ENCODE measurements at places on chromosomes 1 and 21.
A peak's percentile ranks its signal among the peaks of the same experiment; 100 is the strongest.

- DNase-seq = no peak
Observed at GRCh38 chr21:31442339-31442738, 98.3 kb upstream of the TIAM1 start.

- DNase-seq = peak; percentile 54
Observed at GRCh38 chr1:116375887-116376728, 3.1 kb downstream of the ATP1A1 start.

GRCh38 chr1:32761253-32761877, 55.8 kb downstream of the YARS1 start:
- DNase-seq = no peak

GRCh38 chr1:30749691-30750583, 7.6 kb downstream of the LAPTM5 start:
- no peak for DNase-seq

DNA sequence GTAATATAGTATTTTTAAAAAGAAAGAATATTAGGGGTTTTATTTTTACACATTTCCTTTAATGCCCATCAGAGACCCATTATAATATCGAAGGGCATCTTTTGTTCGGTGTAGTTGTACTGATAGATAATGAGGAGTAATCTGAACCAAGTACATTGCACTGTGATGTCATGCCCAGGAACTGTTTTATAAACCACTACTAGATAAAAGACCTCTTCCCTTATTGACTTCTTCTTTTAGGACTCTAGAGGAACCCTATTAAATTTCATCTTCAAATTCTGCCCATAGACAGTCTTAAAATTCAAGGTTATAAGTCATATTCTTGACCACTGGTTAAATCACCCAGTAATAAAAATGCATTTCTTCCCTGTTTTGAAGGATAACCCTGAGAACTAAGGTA, 206.5 kb downstream of the NRIP1 start:
- DNase-seq = no peak

- DNase-seq = no peak
Observed at GRCh38 chr1:69284508-69284907, 283.2 kb upstream of the LRRC7 start.

DNA sequence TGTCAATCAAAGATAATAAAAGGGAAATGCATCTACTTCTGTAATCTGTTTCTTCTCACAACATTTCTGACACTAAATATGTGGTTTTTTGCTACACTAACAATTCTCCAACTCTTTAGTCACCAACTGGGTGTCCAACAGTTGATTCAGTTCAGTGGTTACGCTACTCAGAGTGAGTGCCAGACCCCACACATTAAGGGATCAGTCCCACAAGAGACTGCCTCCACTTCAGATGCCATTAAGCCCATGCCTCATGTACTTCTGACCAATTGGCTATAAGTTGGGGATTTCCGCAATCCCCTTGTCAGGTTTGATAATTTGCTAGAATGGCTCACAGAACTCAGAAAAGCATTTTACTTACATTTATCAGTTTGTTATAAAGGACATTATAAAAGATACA, 28.4 kb downstream of the RNF2 start:
- no peak for DNase-seq

DNA sequence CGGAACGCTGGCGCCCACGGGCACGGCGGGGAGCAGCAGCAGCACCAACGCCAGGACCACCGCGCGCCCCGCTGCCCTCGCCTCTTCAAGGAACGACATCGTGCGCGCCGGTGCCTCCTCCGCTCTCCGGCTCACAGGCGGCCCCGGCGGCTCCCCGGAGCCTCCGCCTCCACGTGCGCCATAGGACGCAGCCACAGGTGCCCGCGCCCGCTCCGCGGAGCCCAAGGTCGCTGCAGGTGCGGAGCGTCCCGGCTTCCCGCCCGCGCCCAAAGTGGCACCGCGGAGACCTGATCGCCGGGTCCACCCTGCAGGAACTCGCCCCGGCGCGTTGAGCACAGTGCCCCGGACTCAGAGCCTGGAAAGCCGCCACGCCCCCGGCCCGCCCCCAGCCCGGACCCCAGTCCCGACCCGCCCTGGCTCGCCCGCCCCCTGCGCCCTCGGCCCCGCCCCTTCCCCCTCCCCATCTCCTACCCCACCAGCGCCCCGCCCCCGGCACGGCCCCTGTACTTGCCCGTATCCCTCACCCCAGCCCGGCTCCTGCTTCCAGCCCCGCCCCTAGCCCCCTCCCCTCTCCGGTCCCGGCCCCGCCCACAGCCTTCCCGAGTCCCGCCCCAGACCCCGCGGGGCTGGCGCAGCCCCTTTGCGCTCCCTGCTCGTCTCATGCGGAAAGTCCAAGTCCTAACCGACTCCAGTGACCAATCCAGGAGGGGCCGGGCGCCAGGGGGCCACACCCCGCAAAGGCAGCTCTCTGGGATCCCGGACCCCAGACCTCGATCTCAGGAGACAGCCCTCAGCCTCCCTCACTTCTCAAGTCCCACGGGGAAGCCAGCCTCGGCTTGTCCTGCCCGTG, at the start of gene MEGF6:
TSS of gene MEGF6 (minus strand) at position 339 of the 850 bp plus-strand sequence. CDS start at position 99, 240 bp downstream.
- DNase-seq = peak; percentile 18

- DNase-seq = no peak
Observed at GRCh38 chr1:161198897-161199431, at the start of gene ADAMTS4. TSS of gene ADAMTS4 (minus strand) at chr1:161199054. CDS start at chr1:161198627, 427 bp downstream.

Measured in inflammatory macrophage treated with lipopolysaccharide for 1 hour (primary cell).